Colonic mucosa (tissue), 4 donors: ENCODE measurements at places on chromosomes 5 and 9.

DNA sequence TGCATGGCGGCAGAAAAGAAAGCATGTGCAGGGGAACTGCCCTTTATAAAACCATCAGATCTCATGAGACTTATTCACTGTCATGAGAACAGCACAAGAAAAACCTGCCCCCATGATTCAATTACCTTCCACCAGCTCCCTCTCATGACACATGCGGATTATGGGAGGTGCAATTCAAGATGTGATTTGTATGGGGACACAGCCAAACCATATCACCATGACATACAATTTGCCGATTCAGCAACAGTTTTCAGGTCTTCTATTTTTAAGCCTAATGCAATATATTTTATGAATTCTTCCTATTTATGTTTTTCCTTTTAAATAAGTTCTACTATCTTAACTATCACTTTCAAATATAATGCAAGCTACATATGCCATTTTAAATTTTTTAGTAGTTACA is 90.8 kb upstream of the CCDC152 start:
- no peak overlapping the region for H3K27ac ChIP-seq
- no peaks in the 10 kb centered on the region for H3K4me1 ChIP-seq
- H3K27me3 ChIP-seq, result no peaks in the 10 kb centered on the region
- no peaks in the 10 kb centered on the region for H3K36me3 ChIP-seq
- no peak overlapping the region for H3K4me3 ChIP-seq

DNA sequence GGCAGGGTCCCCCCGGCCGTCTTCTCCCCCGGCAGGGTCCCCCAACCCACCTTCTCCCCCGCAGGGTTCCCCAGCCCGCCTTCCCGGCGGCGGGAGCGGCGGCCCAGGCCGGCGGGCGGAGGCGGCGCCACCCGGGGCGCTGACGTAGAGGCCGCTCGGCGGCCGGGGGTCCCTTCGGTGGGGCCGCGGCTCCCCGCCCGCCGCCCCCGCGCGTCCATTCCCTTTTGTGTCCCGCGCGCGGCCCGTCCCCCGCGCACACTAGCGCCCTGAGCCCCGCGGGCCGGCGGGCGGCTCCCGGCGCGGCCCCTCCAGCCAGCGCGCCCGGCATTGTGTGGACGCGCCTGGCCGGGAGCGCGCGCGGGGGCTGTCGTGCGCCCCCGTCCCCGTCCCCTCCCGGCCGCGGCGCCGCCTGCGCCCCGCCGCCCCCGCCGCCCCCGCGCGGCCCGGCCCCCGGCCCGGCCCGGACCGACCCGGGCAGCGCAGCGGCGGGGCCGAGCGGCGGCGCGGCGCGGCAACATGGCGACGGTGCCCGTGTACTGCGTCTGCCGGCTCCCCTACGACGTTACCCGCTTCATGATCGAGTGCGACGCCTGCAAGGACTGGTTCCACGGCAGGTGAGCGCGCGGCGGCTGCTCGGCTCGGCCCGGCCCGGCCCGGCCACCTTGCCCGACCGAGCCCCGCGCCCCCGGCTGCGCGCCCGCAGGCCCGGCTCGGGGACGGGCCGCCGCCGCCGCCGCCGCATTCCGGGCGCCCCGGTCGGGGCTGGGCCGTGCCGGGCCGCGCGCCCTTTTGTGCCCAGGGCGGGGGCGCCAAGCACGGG is at the start of gene PHF2:
Gene PHF2, plus strand, starts transcription at position 327 of the 820 bp plus-strand sequence. Its CDS starts 190 bp downstream, at position 517.
- peak within 1 kb of the TSS; percentile 74 for H3K4me3 ChIP-seq
- H3K27ac ChIP-seq, result peak within 1 kb of the TSS; percentile 71
- H3K27me3 ChIP-seq, result no peaks in the 10 kb centered on the region
- no peak for DNase-seq
- no peaks in the 10 kb centered on the region for H3K36me3 ChIP-seq

DNA sequence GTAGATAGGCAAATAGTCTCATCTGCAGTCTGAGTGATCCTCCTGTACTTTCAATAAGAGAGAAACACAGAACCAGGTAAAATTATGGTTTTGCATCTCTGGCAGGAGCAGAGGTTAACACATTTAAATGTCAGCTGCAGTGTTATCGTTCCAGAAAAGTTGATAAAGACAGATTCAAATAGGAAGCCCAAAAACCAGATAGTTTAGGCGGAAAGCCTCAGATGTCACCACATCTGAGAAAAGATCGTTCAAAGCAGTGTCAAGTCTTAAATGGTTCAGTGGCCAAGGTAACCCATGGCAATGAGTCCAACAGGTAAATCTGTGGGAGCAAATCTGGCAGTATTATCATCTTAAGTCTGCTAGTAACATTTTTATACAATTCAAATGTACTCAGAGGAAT is 542.1 kb upstream of the MEF2C start:
- no peaks in the 10 kb centered on the region for H3K4me1 ChIP-seq
- H3K27me3 ChIP-seq, result no peaks in the 10 kb centered on the region
- no peaks in the 10 kb centered on the region for H3K36me3 ChIP-seq
- H3K4me3 ChIP-seq, result no peak overlapping the region

- H3K27ac ChIP-seq, result no peak overlapping the region
- no peaks in the 10 kb centered on the region for H3K36me3 ChIP-seq
- H3K4me1 ChIP-seq, result peaks cover 10% of the 10 kb centered on the region
- peak; percentile 36 for DNase-seq
These were observed 147.1 kb downstream of the ZNF608 start for GRCh38 chr5:124599028-124599973.

GRCh38 chr9:16704116-16705110 is 166.1 kb downstream of the BNC2 start:
- no peaks in the 10 kb centered on the region for H3K27me3 ChIP-seq
- DNase-seq, result peak; percentile 23
- H3K36me3 ChIP-seq, result no peaks in the 10 kb centered on the region
- no peaks in the 10 kb centered on the region for H3K4me1 ChIP-seq
- H3K27ac ChIP-seq, result peak overlapping the region; percentile 65
